AG09319 (cell line): ENCODE measurements at places on chromosomes 7 and 10.

DNA sequence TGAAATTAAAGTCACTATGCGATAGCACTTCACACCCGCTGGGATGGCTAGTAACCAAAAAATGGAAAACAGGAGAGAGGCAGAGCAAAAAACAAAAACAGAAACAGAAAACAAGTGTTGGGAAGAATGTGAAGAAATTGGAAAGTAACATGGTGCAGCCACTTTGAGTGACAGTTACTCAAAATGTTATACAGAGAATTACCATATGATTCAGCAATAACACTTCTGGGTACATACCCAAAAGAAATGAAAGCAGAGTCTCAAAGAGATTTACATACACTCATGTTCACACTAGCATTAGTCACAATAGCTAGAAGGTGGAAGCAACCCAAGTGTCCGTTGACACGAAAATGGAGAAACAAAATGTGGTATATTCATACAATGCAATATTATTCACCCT is 88.6 kb upstream of the KCNIP2 start:
- DNase-seq, result no peak

DNA sequence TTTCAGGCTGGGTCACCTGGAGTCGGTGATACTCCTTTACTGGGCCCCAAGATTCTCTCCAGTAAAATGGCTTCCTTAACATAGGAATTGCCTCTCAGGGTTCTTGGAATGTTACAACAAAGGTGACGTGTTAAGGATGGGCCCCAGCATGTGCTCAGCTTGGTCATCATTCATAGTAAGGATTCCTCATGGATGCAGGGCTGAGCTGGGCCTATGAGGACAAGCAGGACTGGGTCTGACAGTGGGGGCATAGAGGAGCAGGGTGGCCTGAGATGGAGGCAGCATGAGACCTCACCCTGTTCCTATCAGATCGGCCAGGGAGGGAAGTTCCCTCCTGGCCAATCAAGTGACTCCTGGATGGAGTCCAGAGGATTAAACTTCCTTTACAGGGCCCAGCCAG is 12.8 kb upstream of the MBL2 start:
- no peak for DNase-seq

DNA sequence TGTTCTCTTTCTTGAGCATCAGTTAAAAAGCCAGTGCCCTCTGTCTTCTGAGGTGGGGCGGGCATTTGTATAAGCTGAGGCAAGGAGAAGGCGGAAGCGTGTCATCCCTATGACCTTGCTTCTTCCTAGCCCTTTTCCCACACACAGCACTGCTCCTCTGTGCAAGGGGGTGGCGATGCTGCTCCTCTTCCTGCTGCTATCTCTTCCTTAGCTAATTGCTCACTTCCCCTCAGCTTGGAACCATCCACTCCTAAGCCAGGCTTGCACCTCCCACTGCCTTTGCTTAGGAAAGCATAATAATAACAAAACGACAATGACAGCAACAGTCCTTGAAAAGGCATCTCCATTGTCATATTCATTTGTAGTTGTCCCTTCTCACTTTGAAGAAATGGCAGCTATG is 366.9 kb downstream of the PHTF2 start:
- DNase-seq, result no peak

DNA sequence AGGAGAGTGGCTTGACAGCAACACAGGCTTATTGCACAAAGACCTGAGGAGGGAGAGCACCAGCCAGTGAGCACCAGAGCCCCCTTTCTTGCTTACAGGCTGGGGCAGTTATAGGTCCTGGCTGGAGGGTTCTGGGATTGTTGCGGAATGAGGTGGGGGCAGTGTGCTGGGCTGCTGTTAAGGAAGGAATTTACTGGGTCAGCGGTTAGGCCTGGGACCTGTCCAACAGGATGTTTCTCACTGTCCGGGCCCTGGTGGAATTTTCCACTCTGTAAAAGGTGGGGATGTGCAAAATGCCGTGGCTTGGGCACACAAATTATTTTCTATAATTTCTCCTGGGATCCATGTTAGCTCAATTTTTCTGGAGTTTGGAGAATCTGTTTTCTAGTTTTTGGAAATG is 757.3 kb downstream of the TYW1 start:
- DNase-seq, result no peak

GRCh38 chr7:123607423-123607975 is 5.9 kb downstream of the ASB15 start:
- DNase-seq, result no peak

DNA sequence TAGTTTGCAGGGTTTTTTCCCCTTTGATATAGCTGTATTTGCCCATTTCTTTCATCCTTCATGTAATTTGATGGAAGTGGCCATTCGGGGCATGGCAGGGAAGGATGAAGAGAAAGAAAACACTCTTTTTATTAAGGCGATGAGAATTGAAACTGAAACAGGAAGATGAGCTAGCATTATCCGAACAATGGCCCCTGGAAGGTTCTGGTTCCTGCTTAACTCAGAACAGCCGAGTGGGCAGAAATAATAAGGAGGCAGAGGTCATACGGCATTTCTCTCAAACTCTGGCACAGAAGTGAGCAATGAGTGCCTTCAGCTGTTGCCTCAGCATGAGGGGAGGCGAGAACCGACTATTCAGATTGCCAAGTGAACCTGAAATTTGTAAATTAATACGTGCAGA is 113.2 kb upstream of the MYO3A start:
- DNase-seq, result no peak

DNA sequence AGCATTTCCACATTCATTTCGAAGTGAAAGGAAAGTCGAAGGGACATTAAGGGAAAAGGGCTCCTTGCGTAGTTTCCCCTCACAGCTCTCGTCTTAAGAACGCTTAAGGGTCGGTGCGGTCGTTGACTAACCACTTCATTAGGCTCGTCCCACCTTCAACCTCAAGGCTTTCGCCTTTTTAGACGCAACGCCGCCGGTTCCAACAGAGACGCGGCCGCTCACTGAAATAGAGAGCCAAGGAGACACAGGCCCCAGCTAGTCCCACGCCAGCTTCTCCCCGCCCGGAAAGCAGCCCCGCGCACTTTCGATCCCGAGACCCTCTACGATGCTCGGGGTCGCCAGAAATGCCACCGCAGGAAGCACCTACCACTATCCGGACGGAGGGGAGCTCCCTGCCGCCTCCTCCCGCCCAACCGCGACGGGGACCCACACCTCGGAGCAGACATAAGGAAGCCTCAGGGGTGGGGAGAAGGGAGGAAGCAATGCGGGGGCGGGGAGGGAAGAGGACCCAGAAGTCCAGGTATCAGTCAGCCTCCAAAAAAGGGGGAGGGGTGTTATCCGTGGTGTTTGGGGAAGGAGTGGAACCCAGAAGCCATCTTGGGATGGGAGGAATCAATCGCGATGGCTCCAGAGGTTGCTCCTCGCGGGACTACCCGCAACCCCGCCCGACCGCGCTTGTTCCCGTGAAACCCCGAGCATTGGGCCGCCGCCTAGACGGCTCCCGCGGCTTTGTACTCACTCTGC is 559 bp downstream of the TRA2A start:
- no peak for DNase-seq

DNA sequence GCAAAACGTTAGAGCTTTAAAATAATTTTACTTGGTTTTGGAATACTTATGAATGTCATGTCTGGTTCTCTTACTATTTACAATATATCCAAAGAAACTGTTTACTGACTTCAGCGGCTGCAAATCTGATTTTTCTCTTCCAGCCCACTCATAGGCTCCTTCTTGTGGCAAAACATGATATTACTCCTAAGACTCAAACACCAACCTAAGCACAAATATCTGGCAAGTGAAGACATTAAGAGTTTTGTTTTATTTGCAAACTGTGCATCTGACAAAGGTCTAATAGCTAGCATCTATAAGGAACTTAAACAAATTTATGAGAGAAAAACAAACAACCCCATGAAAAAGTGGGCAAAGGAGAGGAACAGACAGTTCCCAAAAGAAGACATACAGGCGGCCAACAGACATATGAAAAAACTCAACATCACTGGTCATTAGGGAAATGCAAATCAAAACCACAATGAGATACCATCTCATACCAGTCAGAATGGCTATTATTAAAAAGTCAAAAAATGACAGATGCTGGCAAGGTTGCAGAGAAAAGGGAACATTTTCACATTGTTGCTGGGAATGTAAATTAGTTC is 20.3 kb upstream of the GJC3 start:
- DNase-seq, result no peak
